Skeletal muscle cell (primary cell): ENCODE measurements at places on chromosomes 12 and 14.

- DNase-seq, result peak; percentile 75
These were observed 101.7 kb upstream of the CLEC14A start for GRCh38 chr14:38357557-38357956.

- no peak for DNase-seq
These were observed 4.0 kb downstream of the MAPKAPK5 start for GRCh38 chr12:111846016-111846415.

- DNase-seq, result no peak
These were observed 3.7 kb downstream of the GPR132 start for GRCh38 chr14:105061428-105062047.

GRCh38 chr12:121579190-121579791 is 1.5 kb downstream of the KDM2B start:
- DNase-seq, result no peak

GRCh38 chr14:77323571-77323970 is 2.7 kb downstream of the GSTZ1 start:
- DNase-seq, result no peak

- DNase-seq, result no peak
These were observed 39.8 kb downstream of the SPRING1 start for GRCh38 chr12:116698116-116698515.

DNA sequence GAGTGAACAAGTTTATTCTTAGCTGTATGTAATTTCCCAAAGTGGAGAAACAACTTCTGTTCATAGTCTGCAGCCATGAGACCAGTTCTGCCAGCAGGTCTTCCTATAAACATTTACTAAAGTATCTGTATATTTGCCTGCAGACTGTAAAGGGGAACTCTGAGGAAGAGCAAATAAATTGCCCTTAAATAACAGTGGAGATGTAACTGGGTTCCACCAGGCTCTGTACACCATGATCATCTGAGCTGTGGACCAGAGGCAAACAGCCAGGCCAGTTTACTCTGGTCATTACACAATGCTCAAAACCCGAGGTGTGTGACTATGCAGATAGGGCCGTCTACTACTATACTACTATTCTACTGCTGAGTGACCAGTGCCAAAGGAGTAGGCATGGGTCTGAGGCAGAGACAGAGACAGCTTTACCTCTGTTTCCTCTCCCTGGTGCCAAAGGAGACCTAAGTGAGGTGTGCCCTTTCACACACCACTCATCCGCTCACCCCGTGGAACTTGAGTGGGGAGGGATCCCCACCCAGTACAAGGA is 21.1 kb upstream of the CERS5 start:
- DNase-seq, result no peak
